ENCODE measurements at places on chromosomes 5 and 9.

GRCh38 chr5:145830594-145830993 is 4.5 kb downstream of the PRELID2 start:
- no peak for DNase-seq

DNA sequence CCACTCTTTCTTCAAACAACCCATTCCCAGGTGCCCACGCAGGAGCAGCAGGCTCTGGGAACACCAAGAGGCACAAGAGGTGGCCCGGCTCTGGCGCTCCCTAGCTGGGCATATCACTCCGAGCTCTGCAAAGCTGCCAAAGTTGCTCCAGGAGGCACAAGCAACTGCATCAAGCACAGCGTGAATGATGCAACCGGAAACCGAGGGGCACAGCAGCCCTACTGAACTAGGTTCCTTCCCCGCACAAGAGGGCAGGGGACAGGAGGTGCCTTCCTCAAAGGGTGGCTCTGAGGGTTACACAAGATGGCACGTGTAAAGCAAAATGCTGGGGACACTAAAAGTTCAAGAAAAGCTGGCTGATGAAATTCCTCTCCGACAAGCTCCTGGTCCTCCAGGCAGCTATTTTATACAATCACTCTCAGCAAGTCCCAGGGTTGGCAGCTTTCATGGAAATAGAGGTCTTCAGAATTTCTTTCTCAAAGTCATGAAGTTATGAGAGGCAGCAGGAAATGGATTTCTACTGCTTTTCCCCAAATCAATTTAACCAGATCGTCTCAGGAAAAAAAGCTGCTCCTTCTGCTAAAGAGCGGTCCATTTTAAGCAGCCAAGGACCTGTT is 22.9 kb downstream of the PSMB7 start:
- no peak for DNase-seq

DNA sequence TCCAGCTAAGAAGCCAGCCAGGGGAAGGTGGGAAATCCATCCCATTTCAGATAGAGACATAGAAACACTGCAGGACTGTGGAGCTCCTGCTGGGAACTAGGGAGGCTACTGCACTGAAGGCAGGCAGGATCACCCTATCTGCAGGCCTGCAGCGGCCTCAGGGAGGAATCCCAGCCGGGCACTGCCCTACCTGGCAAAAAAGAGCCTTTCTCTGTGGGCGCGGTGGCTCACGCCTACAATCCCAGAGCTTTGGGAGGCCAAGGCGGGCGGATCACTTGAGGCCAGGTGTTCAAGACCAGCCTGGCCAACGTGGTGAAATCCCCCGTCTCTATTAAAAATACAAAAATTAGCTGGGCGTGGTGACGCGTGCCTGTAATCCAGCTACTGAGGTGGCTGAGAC is 71.4 kb upstream of the PHYKPL start:
- DNase-seq = no peak

DNA sequence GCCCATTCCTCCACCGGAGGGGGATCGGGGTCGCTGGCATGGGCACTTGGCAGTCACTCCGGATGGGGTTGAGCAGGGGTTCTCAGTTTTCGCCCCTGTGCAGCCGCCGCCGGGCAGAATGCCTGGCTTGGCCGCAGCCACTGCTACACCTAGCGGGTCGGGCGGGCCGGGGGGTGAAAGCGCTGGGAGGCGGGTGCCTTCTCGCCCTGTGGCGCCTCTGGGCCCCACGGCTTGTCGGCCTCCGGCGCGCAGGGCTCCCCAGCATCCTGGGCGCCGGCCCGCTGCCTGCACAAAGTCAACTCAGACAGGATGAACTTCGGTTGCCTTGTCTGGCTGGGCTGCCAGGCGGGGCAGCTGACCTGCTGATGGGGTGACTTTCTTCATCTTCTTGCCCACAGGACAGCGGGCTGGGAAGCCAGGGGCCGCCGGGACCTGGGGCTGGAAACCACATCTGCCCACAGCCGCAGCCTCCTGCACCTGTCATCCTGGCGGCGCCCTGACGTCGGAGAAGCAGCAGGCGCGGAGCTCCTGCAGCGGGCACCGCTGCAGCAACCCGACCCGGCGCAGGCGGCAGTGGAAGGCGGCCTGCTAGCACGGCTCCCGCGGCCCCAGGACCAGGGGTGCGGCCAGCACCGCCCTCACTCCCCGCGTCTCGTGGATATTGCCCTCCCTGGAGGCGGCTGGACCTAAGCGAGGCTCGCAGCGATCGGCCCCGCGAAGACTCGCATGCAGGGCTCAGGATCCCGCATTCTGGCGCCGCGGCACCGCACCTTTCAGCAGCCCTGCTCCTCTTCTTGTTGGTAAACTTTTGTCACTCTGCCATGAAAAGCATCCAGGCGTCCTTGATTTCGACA is 1.3 kb upstream of the ANKRD18A start:
- peak; percentile 23 for DNase-seq

- no peak for DNase-seq
Measured at GRCh38 chr5:179828756-179829421, 8.2 kb downstream of the SQSTM1 start.

DNA sequence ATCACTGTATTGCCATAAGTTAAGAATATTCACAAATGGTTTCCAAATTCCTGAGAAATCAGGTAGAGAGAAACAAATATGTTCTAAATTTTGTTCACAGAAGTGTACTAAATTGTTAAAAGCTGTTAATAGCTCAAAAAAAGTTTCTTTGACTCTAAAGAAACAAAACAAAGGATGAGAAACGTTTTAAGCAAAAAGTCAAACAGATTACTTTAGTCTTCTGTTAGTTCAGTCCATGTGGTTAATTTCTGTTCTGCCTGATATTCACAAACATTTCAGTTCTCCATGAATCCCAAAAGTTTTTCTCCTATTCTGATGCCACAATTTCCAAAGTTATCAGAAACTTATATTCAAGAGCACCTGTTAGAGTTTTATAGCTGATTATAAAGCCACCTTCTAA is 7.7 kb upstream of the FANCC start:
- DNase-seq = no peak

DNA sequence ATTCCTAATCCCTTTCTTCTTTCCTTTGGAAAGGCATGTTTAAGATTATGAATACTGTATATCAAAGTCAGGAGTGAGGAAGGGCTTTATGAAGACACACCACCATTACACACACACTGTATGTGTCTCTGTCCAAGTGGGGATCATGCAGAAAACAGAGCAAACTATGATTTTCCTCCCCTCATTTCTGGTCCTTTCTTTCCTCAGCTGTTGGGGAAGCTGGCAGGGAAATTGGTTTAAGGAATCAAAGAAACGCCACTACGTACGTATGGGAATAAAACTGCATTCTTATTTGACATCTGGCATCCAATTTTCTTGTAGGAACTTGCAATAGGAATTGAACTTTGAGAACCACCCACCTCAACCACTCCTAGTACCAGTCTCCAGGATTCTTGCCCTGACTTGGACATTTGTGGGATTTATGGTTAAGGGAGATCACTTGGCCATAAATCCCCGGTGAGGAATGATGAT is 125.8 kb downstream of the PDE4D start:
- no peak for DNase-seq

DNA sequence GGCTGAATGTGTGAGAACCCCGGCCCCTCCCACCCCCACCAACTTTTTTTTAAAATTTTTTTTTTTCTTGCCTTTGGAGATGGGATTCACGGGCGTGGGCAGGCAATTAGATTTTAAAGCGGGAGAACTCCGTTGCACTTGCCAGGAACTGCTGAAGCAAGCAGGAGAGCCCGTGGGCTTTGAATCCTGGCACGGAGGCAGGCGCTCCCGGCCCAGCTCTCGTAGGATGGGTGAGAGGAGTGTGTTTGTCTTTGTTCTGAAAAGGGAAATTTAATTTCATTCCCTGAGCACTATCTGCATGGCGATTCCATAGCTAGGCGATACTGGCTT is 54.3 kb upstream of the BOD1 start:
- DNase-seq = no peak

DNA sequence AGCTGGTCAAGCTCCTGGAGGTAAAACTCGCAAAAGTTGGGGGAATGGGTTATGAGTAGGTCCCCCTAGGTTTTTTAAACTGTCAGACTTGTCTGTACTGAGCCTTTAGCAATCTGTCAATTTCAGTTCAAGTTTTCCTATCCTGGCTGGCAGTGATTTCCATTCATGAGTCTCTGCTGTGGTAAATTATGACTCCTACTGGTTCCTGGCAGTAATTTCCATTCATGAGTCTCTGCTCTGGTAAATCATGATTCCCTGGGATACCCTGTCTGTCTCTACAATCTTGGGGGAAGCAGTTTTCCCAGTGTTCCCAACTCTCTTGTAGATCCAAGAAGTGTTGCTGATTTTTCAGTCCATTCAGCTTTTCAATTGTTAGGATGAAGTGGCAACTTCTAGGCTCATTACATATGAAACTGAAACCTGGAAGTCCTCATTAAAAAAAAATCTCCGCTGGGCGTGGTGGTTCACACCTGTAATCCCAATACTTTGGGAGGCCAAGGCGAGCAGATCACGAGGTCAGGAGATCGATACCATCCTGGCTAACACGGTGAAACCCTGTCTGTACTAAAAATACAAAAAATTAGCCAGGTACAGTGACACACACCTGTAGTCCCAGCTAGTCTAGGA is 91.3 kb upstream of the GPBP1 start:
- no peak for DNase-seq

DNA sequence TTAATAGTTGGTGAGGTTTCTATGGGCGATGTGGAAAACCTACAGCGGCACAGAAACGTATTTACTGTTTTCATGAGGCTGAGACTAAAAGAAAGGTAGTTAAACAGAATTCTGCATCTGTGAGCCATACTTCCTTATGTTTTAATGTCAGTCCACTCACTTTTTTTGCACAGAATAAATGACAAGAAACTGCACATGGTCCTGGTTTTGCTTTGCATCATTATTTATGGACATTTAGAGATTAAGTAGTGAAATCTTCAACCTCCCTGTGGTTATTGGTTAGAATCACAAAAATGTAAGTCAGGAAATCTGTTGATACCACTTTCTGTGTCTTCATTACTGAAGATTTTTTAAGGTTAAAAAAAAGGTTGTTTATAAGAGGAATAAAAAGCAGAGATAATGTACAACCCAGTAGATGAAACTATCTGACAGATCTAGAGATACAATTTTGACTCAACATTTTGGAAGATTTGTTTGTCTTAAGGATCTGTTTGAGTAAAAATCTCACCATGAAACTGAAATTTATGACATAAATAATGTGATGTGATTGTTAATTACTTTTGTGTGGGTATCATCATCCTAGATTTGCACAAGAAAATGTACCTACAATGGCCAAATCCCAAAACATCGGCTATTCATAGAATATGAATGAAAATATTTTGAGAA is 2.4 kb downstream of the PRR16 start:
- no peak for DNase-seq

GRCh38 chr5:921456-922435 is 29.1 kb downstream of the TRIP13 start:
- no peak for DNase-seq

DNA sequence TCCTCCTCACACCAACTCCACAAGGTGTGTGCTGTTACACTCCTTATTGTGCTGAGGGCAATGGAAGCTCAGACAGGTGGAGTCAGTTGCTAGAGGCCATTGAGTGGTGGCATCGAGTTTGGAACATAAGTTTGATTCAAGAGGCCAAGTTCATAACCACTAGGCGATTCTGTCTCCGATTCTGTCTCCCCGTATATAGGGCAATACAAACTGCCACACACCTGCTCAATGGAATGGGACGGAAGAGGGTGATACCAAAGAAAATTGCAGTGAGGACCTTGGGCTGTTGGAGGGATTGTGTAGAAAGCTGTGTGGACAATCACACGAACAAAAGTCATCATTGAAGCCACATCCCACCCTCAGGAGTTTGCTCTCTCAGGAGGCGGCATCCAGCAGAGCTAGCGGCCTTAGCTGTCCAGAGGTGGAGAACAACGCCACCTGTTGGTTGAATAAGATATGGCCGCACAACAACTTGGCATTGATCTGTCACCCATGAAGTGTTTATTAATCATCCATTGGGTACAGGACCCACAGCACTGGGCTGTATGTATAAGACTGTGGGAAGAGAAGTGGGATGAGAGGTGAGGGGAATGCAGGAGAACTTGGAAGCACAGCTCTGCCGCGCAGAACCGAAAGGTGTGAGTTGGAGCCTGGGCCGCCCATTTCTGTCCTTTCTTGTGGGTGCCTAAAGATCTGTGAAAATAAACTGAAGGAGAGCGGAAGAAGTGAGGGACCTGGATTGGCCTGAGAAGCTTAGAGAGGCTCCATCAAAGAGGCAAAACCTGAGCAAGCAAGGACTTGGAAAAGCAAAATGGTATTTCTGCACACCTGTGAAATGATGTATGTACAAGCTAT is 16.1 kb upstream of the NEUROG1 start:
- peak; percentile 30 for DNase-seq

- no peak for DNase-seq
Measured at GRCh38 chr9:111356481-111357244, 26.6 kb upstream of the OR2K2 start.

- no peak for DNase-seq
Measured at GRCh38 chr5:1332461-1333001, 12.4 kb downstream of the CLPTM1L start.

GRCh38 chr5:43332401-43332800 is 19.2 kb upstream of the HMGCS1 start:
- no peak for DNase-seq

DNA sequence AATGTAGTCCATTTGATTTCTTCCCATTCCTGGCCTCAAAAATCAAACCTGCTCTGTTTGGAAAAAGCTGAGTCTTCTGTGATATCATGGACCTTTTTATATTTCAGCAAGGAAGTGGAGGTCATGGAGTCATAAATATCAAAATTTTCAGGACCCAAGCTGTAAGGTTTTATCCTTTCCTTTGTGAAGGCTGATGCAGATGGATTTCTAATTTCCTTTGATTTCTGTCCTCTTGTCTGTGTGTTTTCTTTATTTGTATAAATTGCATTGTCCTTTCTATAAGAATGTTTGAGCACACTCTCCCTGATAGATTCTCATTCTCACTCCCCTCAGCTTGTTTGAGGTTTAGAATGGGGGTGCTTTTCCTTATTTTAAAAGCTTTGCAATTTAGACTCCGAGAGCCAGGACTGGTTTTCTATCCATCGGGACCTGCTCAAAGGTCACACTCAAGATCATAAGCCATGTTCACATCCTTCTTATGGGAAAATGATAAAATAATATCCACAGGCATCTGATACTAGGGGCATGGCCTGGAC is 127.4 kb upstream of the TMEM161B start:
- DNase-seq = no peak

- no peak for DNase-seq
Measured at GRCh38 chr5:79975422-79975821, 15.6 kb downstream of the MTX3 start.

DNA sequence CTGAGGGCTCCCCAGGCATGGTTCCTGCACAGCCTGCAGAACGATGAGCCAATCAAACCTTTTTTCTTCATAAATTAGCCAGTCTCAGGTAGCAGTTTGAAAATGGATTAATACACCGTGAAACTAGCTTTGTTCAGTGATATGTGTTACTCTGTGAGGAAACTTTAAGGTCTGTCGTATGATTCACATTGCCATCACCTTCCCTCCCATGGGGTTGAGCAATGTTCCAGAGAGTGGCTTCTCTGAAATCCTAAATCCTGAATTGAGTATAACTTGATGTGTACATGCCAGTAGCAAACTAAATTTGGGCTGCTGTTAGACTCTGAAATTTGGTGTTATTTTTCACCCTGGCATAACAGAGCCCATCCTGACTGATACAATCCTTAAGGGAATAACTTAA is 866.4 kb upstream of the C9orf72 start:
- DNase-seq = no peak

Measured in stimulated activated CD8-positive, alpha-beta memory T cell treated with anti-CD3 and anti-CD28 coated beads, Interleukin-2, amount 100 ng/mL, for 48 hours (primary cell).